ENCODE measurements at places on chromosomes 7 and 10.
A peak's percentile ranks its signal among the peaks of the same experiment; 100 is the strongest.

DNA sequence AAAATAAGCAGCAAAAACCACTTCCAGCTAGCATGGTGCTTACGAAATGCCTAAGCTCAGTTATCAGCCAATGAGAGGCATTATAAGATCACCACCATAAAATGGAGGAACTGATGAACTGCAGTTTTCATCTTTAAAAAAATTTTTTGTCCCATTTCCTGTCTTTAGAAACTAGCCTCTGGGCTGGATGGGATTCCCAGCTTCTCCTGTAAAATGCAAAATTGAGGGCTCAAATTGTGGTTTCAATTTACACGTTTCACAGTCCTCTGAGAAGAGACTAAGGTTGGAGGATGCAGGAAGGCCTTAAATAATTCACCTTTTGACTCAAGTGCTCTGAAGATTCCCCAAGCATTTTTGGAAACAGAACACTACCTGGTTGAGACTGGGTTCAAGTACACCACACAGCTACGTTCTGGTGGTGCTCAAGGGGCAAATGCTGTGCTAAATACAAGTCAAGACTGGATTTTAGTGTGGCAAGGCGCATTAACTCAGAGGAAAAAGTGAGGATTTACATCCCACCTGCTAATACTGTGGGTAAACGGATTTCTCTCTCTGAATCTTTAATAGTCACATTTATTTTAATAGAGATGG is 951 bp downstream of the ZNF25 start:
- peak; percentile 7 for DNase-seq
- H3K27ac ChIP-seq: peak overlapping the region; percentile 95
- peak overlapping the region; percentile 94 for H3K4me3 ChIP-seq
- H3K4me1 ChIP-seq: peaks cover 5% of the 10 kb centered on the region
- no peaks in the 10 kb centered on the region for H3K36me3 ChIP-seq
- H3K27me3 ChIP-seq: no peaks in the 10 kb centered on the region

DNA sequence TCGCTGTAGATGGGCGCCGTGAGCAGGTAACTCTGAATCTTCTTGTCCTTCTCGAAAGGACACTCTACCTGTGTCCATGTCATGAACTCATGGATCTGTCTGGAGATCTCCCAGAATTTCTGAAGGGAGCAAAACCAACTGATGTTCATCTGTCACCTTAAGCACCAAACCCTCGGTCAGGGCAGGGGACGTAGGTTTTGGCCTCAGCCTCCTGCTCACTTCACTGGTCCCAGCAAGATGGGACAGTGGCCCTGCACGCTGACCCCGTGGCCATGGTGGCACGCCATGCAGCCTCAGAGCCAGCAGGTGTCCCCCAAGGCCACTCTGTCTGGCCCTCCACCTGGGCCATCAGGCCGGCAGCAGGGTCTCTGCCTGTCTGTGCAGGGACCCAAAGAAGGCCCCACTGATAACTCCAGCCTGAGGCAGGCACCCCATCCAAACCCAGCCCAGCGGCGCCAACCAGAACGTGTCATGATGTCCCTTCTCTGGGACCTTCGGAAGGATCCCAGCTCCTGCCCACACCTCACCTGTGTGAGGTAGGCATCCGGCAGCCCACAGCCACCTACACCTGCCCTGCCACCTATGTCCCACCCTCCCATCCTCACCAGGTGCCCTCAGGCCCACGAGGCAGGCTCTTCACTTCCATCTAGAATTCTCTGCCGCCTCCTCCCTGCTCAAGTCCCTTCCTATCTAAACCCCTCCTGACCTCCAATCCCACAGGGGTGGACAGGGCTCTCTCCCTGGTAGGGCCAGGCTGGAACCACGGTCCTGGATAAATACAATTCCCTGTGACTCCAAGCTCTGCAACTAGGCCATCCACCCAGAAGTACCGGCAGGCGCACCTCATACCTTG is 59.0 kb downstream of the CSGALNACT2 start:
- no peaks in the 10 kb centered on the region for H3K36me3 ChIP-seq
- H3K4me1 ChIP-seq: no peaks in the 10 kb centered on the region
- no peak for DNase-seq
- no peak overlapping the region for H3K27ac ChIP-seq
- H3K27me3 ChIP-seq: no peaks in the 10 kb centered on the region
- H3K4me3 ChIP-seq: no peak overlapping the region

DNA sequence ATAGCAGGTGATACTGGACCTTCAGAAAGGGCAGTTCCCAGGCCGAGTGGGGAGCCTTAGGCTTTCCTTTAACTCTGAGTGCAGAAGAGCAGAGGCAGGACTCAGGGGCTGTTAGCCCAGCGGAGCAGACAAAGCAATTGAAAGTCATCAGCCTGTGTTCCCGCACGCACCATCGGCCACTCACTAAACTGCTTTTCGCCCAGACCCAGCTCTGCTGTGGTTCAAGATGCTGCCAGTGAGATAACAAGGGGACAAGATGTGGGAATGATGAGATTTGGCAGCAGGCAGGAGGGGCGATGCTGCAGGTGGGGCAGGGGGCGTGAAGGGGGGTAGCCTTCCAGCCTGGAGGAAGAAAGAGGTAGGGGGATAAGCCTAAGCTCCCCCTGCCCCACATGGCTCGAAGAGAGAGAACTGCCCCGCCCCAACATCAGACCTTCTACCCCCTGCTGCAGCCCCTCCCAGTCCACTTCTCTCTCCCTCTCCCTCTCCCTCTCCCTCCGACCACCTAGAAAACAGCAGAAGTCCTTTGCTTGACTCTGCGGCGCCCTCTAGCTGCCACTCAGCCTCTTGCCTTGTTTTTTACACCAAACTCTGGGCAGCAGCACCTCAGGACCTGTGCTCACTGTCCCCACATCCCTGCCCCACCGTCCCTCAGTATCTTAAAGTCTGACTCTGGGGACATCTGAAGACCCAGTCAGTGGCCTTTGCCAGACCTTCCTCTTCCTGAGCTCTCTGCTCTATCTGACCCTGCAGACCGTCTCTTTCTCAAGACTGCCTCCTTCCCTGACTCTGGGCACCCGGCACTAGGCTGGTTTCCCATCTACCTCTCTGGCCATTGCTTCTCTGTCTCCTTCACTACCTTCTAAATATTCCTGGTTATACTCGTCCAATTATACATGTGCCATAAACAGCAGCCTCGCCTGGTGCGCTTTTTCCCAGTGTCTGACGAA is 110.5 kb downstream of the C10orf105 start:
- peak; percentile 86 for DNase-seq
- H3K27ac ChIP-seq: no peak overlapping the region
- no peaks in the 10 kb centered on the region for H3K36me3 ChIP-seq
- no peaks in the 10 kb centered on the region for H3K27me3 ChIP-seq
- no peak overlapping the region for H3K4me3 ChIP-seq

- no peaks in the 10 kb centered on the region for H3K27me3 ChIP-seq
- DNase-seq: no peak
- no peak overlapping the region for H3K27ac ChIP-seq
- no peaks in the 10 kb centered on the region for H3K4me1 ChIP-seq
These were observed 84.5 kb downstream of the LHFPL3 start for GRCh38 chr7:104412911-104413310.

DNA sequence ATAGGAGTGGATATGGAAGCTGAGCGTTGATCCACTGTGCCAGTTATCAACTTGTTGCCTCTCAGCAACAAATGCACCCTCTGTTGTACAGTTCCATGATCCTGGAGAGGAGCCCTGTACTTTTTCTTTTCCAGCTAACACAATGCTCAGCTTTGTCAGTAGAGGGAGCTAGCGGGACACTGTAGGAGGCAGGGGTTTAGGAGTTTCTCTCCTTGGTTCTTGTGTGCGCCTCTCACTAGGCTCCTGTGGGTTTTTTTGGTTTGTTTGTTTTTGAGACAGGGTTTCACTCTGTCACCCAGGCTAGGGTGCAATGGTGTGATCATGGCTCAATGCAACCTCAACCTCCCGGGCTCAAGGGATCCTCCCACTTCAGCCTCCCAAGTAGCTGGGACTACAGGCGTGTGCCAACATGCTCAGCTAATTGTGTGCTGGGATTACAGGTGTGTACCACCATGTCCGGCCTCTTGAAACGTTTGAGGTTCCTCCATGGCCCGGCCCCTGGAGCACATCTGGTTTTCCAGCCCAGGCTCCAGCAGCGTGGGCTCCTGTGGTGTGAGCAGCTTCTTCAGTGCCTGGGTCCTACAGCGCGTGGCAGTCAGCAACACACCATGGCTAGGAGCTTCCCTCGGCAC is 12.0 kb upstream of the MARVELD1 start:
- H3K27me3 ChIP-seq: no peaks in the 10 kb centered on the region
- no peak for DNase-seq
- no peak overlapping the region for H3K4me3 ChIP-seq
- H3K27ac ChIP-seq: peak overlapping the region; percentile 55
- H3K36me3 ChIP-seq: no peaks in the 10 kb centered on the region
- H3K4me1 ChIP-seq: peaks cover 11% of the 10 kb centered on the region

DNA sequence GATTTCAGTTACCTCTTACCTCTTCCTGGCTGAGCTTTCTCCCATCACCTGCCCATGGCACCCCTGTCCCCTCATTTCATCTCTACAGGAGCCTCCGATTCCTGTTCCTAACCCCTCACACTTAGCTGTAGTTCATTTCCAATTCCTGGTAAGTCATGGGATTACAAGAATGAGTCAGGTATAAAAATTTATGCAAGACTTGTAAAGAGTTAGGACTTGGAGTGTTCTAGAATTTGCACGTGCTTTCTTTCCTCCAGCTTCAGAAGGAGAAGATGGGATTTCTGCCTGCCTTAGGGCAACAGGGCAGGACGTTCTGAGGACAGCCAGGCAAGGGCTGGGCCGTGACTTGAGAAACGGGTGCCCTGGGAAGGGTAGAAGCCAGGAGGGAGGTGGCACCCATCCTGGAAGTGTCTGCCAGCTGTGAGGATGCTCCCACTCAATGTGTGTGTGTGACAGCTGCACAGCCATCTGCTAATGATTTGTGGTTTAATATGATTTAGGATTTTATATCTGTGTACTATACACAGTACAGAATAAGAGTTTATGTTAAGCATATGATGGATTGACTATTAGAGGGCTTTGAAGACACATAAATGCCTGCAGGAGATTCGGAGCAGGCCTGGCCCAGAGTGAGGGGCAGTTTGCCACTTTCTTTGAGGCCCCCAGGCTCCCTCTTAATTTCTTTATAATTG is 81.5 kb upstream of the VIPR2 start:
- DNase-seq: no peak
- no peaks in the 10 kb centered on the region for H3K36me3 ChIP-seq
- H3K4me1 ChIP-seq: no peaks in the 10 kb centered on the region
- no peak overlapping the region for H3K4me3 ChIP-seq
- no peak overlapping the region for H3K27ac ChIP-seq

DNA sequence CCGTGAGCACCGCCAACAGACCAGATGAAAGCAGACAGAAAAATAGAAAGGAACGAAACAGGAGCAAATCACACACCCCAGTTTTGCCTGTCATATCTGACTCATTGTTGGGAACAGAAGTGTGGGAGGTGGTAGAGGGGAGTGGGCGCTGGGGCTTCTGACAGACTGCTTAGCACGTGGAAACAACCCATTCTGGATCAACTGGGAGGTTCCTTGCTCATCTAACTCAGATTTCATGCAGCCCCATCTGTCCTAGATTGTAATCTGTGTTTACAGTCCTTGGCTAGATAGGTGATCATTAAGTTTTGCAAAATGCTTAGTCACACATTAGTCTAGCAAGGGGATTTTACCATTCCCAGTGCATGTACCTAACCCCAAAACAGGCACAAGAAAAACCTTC is 154.1 kb downstream of the NRP1 start:
- H3K36me3 ChIP-seq: no peaks in the 10 kb centered on the region
- no peak overlapping the region for H3K4me3 ChIP-seq
- peaks cover 16% of the 10 kb centered on the region for H3K4me1 ChIP-seq

- no peak overlapping the region for H3K4me3 ChIP-seq
- no peaks in the 10 kb centered on the region for H3K36me3 ChIP-seq
- no peak for DNase-seq
- H3K27me3 ChIP-seq: no peaks in the 10 kb centered on the region
- H3K27ac ChIP-seq: no peak overlapping the region
- H3K4me1 ChIP-seq: no peaks in the 10 kb centered on the region
These were observed 19.6 kb upstream of the SMNDC1 start for GRCh38 chr10:110324201-110324804.

DNA sequence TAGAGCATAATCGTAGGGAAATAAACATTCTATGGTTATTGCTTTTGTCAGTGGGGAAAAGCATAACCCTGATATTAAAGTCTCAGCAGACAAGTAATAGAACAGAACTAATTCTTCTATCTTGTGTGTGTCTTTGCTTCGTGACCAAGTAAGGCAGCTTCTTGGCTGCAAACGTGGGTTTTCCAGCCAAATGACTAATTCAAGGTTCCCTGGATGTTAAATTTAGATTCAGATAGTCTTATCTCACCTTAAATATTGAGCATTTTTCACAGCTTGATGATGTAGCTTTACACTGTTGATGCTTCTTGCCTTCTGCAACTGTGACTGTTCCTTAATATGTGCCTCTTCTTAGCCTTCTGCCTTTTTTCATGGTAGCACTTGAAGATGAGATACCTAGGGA is 113.0 kb downstream of the EXOC4 start:
- DNase-seq: no peak
- H3K4me1 ChIP-seq: peaks cover 14% of the 10 kb centered on the region
- H3K27ac ChIP-seq: no peak overlapping the region
- no peaks in the 10 kb centered on the region for H3K27me3 ChIP-seq
- H3K4me3 ChIP-seq: no peak overlapping the region

DNA sequence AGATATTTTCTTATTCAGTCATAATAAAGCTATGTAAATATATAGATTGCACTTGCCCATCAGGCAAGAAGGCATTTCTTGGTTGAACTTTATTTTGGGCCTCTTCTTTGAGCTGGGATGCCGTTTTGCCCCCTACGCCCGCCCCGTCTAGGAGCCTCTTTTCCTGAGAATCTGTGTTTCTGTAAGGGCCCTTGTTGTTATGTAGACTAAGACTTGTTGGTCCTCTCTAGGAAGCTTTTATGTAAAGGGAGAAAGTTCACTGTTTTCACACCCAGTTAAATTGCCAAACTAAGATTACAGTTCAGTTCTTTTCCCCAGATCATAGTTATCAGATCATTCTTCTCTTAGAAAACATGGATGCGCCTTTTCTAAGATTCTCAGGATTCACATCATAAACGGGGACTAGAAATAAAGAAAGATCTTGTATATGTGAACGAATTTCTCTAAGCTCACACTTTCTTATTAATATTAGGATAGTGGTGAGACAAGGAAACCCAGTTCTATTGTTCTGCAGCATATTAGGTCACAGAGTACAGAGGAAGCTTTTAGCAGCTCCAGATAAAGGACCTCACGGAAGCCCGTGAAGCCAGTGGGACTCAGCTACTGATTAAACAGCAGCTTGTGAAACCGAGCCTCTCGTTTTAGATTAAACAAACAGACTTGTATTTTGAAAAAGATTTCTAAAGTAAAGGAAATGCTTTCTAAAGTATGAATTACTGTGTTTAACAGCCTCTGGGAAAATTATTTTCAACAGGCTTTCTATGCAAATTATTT is 3.8 kb downstream of the LMTK2 start:
- peak overlapping the region; percentile 1 for H3K27ac ChIP-seq
- H3K4me1 ChIP-seq: peaks cover 6% of the 10 kb centered on the region
- DNase-seq: no peak
- H3K4me3 ChIP-seq: no peak overlapping the region
- no peaks in the 10 kb centered on the region for H3K36me3 ChIP-seq

Measured in tibial nerve (tissue), 4 donors.